Panc1 (cell line): ENCODE measurements at places on chromosomes 11 and 22. TPM values are rescaled to one million over a fixed set of nuclear protein-coding genes. Genes with fewer than 3 reads are reported as not detected.

IGSF9B gene
- total RNA-seq, result 2.2 TPM

BIK gene
- total RNA-seq, result 0.18 TPM

GLYAT gene
- total RNA-seq, result not detected

PKP3 gene
- 36.8 TPM for total RNA-seq

PRRG4 gene
- 0.87 TPM for total RNA-seq

TP53I11 gene
- 132 TPM for total RNA-seq

LDHAL6A gene
- total RNA-seq, result not detected

MRGPRF gene
- total RNA-seq, result 0.36 TPM

TUB gene
- 4.3 TPM for total RNA-seq

DEUP1 gene
- total RNA-seq, result not detected

TYMP gene
- 56.0 TPM for total RNA-seq

OR52H1 gene
- total RNA-seq, result 0.15 TPM

SYT7 gene
- 2.5 TPM for total RNA-seq

OR52E8 gene
- not detected for total RNA-seq

RFPL3 gene
- not detected for total RNA-seq

CEP126 gene
- total RNA-seq, result 6.6 TPM

HIC2 gene
- total RNA-seq, result 7.3 TPM

TESMIN gene
- total RNA-seq, result 47.6 TPM

GAS2 gene
- total RNA-seq, result 0.87 TPM
